Forelimb muscle (tissue), 1 donor: ENCODE measurements at places on chromosomes 13 and 19.

DNA sequence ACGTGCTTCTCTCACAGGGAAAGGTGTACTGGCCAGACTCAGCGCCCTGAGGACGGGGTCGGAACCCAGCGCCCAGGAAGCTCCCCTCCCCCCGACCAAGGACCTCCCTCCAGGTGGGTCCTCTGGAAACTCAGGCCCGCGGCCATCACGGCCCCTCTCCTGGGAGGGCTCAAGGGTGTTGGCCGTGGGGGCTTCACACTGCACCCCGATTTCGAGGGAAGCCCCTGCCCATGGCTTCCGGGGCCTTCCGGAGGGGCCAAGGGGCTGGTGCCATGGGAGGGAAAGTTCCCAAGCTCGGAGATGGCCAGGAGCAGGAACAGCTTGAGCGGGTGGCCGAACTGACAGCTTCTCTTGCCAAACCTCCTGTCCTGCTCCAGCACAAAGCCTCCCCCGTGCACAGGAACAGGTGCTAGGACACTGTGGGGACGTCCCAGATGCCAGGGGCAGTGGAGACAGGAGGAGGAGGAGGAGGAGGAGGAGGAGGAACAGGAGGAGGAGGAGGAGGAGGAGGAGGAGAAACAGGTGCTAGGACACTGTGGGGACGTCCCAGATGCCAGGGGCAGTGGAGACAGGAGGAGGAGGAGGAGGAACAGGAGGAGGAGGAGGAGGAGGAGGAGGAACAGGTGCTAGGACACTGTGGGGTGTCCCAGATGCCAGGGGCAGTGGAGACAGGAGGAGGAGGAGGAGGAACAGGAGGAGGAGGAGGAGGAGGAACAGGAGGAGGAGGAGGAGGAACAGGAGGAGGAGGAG is 10.0 kb downstream of the SBNO2 start:
- no peak for DNase-seq

- DNase-seq = no peak
These were observed 347.4 kb downstream of the LIG4 start for GRCh38 chr13:107867701-107868661.

DNA sequence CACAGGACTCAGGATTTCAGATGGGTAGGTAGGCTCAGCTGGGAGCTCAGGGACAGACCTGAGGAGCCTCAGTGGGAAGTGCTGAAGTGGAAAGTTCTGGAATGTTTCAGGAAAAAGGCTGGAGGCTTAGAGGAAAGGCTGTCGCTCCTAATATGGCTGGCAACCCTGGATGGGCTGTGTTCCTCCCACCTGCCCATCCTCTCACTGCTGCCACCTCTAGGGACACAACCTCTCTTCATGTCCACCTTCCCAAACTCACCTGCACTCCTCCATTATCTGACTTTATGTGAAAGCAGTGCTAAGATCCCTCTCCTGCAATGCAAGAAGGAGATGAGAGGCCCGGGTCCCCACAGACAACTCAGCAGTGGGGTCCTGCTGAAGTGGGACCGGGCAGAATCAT is 5.8 kb upstream of the CEACAM21 start:
- no peak for DNase-seq

DNA sequence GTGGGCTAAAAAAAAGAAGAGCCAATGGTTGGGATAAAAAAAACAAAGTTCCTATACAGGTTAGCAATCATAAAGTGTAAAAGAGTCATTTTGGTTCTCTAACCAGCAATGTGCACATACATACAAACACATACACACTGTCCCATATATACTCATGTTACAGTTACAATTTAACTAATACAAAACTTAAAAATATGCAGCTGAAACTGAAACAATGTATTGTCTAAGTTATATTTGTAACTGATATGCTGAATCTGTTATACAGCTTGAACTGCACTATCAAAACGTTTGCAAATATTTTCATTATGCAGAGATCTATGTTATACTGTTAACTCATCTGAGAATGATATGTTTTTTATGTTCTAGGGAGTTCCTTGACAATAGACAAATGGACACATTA is 173.7 kb downstream of the KLF12 start:
- no peak for DNase-seq

DNA sequence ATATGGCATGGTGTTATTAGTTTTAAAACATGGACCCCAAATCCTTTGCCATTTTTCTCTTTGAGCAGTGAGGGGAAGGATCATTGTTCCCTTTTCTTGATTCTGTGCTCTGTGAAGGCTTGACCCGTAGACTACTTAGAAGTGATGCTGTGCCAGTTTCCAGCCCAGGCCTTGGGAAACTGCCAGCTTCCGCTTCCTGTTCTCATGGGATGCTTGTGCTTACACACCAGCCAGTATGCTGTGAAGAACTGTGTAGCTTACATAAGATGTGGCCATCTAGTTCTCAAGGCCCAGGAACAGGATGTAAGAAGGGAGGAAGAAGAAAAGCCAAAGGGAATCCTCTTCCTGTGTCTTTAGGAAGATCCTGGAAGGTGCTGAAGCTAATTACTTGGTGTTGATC is 180.9 kb downstream of the PCCA start:
- peak; percentile 4 for DNase-seq

DNA sequence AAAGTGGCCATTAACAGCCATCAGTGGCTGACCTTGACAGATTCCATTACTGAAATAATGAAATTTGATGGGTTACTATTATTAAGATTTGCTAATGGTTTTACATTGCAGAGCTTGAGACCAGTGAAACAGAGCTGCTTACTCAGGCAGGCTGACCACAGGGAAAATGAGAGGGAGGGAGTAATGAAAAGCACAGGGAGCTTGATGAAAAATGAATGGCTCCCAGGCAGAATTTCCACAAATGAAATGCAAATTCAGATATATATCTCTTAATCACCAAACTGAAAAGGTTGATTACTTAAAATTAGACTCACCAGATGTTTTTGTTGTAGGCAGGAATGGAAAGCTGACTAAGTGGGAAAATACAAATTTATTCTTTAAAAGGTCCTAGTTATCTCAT is 36.1 kb downstream of the HTR2A start:
- DNase-seq = no peak

DNA sequence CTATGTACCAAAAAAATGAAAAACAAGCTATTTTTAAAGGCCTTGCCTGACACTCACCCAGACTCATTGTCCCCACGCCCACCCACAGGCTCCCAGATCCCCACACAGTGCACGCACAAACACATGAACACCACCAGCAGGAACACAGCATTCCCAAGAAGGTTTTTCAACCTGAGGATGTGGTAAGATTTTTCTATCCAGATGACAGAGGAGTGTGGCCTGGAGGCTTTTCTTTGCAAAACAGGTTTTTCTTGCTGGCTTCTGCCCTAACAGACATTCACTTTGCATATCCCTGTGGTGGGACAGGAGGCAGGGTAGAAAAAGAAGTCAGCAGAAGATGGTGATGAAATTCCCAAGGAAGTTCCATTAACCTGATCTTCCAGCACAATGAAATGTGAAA is 97.8 kb downstream of the KLF12 start:
- DNase-seq = no peak

DNA sequence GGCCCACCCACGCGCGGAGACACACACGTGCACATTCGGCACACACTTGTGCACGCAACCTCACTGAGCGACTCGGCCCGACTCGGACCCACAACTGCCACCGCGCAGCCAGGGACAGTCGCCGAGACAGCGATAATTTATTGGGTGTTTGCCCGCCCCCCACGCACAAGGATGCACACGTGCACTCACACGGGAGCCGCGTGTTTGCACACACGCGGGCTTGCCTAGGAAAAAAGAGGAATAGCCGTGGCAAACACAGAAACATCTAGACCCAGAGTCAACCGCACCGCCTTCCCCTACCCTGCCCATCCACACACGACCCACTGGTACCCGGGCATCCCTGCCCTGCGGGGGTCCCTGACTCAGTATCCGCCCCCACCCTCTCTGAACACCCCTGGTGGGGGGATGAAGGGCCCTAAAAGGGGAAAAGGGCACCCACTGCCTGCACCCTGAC is 1.1 kb upstream of the SSBP4 start:
- DNase-seq = no peak

DNA sequence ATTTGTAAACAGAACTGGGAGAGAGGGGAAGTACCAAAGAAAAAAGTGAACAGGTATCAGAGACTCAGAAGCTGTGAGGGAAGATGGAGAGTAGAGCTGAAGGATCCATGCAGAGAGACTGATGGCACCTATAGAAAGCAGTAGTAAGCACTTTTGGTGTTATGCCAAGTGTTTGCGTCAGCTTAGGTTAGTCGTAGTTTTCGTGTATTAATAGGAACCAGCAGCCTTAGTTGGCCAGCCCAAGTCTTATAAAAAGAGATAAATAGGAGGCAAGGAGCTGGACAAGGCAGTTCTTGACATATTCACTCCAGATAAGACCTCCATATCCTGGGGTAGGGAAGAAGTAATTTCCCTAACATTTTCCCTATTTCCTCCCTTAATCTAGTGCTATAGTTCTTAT is 214.2 kb downstream of the OXGR1 start:
- DNase-seq = no peak

- no peak for DNase-seq
These were observed 13.5 kb downstream of the PLPP2 start for GRCh38 chr19:277581-278165.

DNA sequence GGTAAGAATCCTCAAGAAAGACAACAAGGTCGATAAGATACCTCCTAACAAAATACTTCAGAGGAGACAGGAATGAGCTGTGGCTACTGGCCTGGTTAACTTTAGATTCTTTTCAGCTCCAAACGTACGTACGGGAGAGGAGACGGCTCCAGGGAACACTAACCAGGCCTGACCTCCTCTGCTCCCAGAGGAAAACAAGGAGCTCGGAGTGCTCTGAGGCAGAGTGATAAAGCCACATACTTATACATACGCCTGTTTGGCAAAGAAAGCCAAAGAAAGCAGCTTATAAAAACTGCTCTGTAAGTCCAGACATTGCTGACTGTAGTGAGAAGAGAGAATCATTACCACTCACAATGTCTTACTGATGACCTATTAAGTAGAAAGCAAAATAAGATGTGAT is 263.9 kb downstream of the MZT1 start:
- DNase-seq = no peak

- no peak for DNase-seq
These were observed 188.1 kb upstream of the PCDH17 start for GRCh38 chr13:57443494-57443893.

DNA sequence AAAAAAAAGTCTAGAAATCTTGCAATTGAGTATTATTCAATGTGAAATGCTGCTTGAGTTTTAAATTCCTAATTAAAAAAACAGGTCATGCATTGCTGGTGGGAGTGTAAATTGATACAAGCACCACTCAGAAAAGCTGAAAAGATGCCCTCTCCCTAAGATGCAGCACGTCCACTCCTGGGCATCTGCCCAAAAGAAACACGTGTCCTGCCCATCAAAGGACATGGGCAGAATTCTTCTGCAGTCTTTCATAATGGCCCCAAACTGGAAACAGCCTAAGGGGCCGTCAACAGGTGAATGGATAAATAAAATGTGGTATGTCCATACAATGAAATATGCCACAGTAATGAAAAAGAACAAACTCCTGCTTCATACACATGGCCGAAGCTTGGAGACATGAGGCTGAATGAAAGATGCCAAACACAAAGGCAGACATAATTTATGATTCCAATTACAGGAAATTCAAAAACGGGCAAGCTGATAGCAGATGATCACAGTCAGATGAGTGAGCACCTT is 7.8 kb downstream of the POU2F2 start:
- DNase-seq = no peak

DNA sequence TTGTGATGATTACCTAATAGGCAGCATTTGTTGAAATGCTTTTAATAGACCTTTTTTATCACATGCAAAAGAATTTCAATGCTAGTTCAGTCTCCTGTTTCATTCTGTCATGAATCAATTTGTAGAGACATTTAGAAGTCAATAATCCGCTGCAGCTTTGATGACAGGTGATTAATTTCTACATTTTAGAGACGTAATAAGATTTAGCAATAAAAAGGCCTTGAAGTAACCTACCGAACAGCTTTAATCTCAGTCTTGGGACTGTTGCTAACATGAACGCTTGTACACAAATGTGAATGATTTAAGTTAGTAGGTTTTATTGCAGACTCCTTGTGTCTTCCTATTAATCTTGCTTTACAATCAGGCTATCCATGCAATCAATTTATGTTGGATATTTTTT is 186.5 kb downstream of the MZT1 start:
- DNase-seq = no peak

GRCh38 chr19:38429055-38429810 is 3.2 kb upstream of the RASGRP4 start:
- no peak for DNase-seq

GRCh38 chr13:20209948-20210347 is 17.2 kb upstream of the GJB2 start:
- DNase-seq = no peak

DNA sequence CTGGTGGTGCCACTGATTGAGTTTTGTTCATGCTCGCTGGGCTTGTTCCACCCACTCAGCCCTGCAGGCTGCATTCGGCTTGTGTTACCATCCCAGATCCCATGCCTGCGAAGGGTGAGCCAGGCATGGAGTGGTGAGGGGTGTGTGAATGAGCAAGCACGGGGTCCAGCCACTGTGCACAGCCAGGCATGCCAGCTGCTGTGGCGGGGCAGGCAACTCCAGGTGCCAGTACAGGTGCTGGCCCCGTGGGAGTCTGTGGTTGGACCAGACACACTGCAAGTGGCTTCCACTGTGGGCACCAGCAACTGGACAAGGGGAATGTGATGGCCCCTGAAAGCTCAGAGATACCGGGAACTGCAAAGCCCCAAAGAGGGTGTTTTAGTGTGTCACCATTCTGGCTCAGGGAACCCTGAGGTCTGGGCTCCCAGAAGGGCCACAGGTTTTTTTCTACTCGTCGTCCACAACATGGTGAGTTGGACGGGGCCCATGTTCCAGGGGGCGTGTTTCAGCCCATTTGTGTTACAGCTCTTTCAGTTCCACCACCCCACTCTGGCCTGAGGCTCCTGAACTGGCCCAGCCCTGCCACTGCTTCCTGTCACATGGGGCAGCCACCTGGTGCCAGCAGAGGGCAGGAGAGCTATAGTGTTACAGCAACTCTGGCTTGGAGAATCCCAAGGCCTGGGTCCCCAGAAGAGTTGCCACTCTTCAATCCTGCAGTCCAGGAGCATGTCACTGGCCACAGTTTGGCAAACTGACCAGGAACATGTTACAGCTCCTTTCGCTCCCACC is 217.0 kb upstream of the OBI1 start:
- no peak for DNase-seq

- no peak for DNase-seq
These were observed 434.5 kb downstream of the PCDH9 start for GRCh38 chr13:66795636-66796035.

GRCh38 chr13:92362717-92363116 is 863.9 kb upstream of the GPC6 start:
- DNase-seq = no peak

- DNase-seq = no peak
These were observed 20.5 kb downstream of the DYRK1B start for GRCh38 chr19:39813264-39813993.

GRCh38 chr13:107956889-107957288 is 258.4 kb downstream of the LIG4 start:
- DNase-seq = no peak

- no peak for DNase-seq
These were observed 6.0 kb downstream of the PVR start for GRCh38 chr19:44649578-44650145.

GRCh38 chr13:32017474-32017873 is 14.1 kb upstream of the FRY start:
- DNase-seq = no peak
